Aorta (tissue), 5 donors: ENCODE measurements at places on chromosomes 6 and 20. TPM values are rescaled to one million over a fixed set of nuclear protein-coding genes. Genes with fewer than 3 reads are reported as not detected.

GNMT gene
- total RNA-seq = 1.2 TPM

GRCh38 chr6:55918639-55919038, 43.2 kb upstream of the BMP5 start:
- H3K27me3 ChIP-seq = no peaks in the 10 kb centered on the region
- no peak for DNase-seq
- H3K36me3 ChIP-seq = no peaks in the 10 kb centered on the region
- H3K4me1 ChIP-seq = no peaks in the 10 kb centered on the region

DNA sequence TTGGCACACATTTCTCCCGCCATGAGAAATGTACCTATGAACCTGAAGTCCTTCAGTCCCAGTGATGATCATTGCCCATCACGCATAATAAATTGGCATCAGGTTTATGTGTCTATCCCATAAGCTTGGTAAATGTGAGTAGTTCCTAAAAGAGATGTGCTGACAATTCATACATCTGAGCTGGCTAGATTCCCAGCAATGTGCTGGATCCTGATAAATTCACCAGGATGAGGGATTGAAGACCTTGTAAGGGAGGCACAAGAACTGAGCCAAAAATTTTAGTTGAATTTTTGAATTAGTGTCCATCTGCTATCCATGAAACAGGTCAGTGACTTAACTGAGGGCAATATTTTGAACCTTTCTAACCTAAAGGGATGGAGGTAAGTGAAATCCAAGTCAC, 267.9 kb upstream of the CITED2 start:
- no peaks in the 10 kb centered on the region for H3K36me3 ChIP-seq
- H3K27me3 ChIP-seq = no peaks in the 10 kb centered on the region
- H3K4me1 ChIP-seq = no peaks in the 10 kb centered on the region
- no peak for DNase-seq
- H3K4me3 ChIP-seq = no peak overlapping the region

DNA sequence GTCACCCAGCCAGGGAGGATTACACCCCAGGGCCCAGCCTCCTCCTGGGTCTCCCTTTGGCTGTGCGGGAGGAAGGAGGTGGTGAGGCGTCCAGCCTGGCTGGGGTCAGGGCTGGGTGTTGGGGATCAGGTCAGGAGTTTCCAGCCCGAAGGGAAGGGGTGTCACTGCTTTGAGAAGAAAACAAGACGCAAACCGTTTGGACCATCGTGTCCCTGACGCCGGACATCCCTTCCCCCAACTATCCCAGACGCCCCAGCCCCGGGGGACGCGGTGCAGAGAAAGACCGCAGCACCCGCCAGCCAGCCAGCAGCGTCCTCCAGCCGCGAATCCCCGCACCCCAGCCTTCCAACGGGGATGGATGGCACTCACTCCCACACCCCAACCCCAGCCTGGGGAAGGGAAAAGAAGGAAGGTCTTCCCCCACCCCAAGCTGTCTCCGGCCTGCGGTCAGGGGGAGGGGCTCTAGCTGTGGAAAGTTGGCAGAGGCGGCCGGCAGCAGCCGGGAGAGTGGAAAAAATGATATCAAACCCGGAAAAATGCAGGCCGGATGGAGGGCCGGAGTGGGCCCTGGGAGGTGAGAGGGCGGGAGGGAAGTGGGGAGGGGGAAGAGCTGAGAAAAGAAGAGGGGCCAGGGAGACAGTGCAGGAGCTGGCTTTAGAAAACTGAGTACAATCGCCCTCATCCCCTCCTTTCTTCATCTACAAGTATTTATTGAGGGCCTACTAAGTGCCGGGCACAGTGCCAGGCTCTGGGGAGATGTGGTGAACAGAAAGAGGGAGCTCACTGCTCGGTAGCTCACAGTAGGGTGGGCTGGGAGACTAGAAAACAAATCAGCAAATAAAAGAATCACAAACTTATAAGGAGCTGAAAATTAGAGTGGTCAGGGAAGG, 10.6 kb downstream of the REM1 start:
- no peaks in the 10 kb centered on the region for H3K4me1 ChIP-seq
- peak; percentile 92 for DNase-seq
- peak overlapping the region; percentile 53 for H3K27ac ChIP-seq
- H3K27me3 ChIP-seq = no peaks in the 10 kb centered on the region
- H3K36me3 ChIP-seq = no peaks in the 10 kb centered on the region
- H3K4me3 ChIP-seq = no peak overlapping the region

RSPH4A gene
- total RNA-seq = 0.68 TPM

GRCh38 chr6:149140910-149141290, 176.6 kb upstream of the TAB2 start:
- no peaks in the 10 kb centered on the region for H3K36me3 ChIP-seq
- DNase-seq = no peak
- H3K27ac ChIP-seq = no peak overlapping the region
- no peak overlapping the region for H3K4me3 ChIP-seq
- no peaks in the 10 kb centered on the region for H3K4me1 ChIP-seq

GRCh38 chr6:4020822-4021132, 58.2 kb downstream of the FAM217A start:
- no peaks in the 10 kb centered on the region for H3K36me3 ChIP-seq
- H3K27me3 ChIP-seq = no peaks in the 10 kb centered on the region
- peak overlapping the region; percentile 60 for H3K4me3 ChIP-seq
- DNase-seq = no peak

DNA sequence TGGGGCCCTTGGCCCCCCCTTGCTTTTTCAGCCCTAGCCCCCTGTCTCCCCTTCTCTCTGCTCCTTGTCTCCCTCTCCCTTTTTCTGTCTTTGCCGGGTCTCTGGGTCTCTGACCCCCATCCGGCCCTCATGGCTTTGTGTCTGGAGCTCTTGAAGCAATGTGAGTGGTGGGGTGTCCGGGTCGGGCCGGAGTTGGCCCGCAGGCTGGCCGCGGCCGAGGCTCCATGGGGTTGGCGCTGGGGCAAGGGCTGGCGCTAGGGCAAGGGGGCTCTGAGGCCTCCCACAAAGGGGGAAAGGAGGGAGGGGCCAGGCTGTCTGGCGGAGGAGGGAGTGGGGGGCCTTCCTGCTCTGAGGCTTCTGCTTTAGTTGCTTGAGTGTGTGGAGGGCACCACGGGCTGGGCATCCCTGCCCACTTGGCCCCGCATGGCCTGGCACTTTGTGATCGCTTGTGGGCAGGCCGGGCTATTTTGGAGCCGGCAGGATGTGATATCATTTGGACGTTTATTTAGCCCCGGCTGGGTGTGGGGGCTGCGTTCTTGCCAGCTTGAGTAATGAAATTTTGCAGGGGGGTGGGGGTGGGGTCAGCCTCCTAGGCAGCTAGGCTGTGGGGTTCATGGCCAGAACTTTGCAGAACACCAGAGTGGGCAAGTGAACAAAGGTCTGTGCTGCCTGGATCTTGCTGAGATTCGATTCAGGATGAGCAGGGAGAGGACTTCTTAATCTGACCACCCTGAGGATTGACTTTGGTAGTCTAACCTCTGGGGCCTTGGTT, 78.7 kb upstream of the MYL9 start:
- H3K4me1 ChIP-seq = no peaks in the 10 kb centered on the region
- no peaks in the 10 kb centered on the region for H3K36me3 ChIP-seq
- peak; percentile 88 for DNase-seq

CTCFL gene
- total RNA-seq = not detected

GRCh38 chr20:56628015-56628872, 862 bp upstream of the TFAP2C start:
- no peak overlapping the region for H3K4me3 ChIP-seq
- DNase-seq = no peak
- no peaks in the 10 kb centered on the region for H3K4me1 ChIP-seq
- no peak overlapping the region for H3K27ac ChIP-seq

- H3K4me3 ChIP-seq = no peak overlapping the region
- no peaks in the 10 kb centered on the region for H3K36me3 ChIP-seq
- H3K4me1 ChIP-seq = no peaks in the 10 kb centered on the region
- H3K27ac ChIP-seq = no peak overlapping the region
- no peak for DNase-seq
Measured at GRCh38 chr20:16385462-16385861, 187.8 kb downstream of the KIF16B start.

C6orf15 gene
- not detected for total RNA-seq

DNA sequence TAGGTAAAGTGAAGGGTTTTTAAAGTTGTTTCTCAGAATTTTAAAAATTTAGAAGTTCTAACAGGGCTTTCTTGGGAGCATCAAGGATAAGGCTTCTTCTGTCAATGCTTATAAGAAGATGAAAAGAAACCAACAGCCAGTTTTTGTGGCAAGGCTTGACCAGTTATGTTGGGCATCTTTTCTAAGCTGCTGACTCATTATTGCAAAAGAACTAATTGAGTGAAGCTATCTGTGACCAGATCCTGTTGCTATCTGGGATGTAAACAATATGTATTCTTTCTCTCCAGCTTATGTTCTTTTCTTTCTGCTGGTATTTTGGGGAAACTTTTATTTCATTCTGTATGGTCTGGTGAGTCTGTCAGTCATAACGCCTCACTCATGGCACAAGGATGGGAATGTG, 643.8 kb downstream of the HDGFL1 start:
- no peak overlapping the region for H3K4me3 ChIP-seq
- H3K27me3 ChIP-seq = no peaks in the 10 kb centered on the region
- no peak overlapping the region for H3K27ac ChIP-seq
- H3K4me1 ChIP-seq = no peaks in the 10 kb centered on the region
- DNase-seq = no peak
- no peaks in the 10 kb centered on the region for H3K36me3 ChIP-seq

DNA sequence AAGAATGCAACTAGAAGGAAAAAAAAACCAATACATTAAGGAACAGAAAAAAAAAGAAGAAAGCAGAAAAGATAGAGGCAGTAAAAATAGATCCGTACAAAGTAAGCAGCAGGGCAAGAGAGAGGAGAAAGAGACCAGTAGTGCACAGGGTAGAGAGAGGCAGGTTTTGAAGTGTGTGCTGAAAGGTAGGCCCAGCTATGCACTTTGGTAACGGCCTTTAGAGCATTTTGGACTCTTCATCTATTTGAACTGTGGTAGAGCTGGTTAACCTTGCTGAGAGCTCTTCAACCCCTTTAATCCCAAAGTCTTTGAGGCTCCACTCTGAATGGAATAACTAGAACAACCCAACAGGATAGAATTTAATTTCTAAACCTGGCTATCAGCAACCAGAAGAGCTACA, 45.2 kb downstream of the ADGRB3 start:
- no peaks in the 10 kb centered on the region for H3K27me3 ChIP-seq
- H3K27ac ChIP-seq = no peak overlapping the region

DNA sequence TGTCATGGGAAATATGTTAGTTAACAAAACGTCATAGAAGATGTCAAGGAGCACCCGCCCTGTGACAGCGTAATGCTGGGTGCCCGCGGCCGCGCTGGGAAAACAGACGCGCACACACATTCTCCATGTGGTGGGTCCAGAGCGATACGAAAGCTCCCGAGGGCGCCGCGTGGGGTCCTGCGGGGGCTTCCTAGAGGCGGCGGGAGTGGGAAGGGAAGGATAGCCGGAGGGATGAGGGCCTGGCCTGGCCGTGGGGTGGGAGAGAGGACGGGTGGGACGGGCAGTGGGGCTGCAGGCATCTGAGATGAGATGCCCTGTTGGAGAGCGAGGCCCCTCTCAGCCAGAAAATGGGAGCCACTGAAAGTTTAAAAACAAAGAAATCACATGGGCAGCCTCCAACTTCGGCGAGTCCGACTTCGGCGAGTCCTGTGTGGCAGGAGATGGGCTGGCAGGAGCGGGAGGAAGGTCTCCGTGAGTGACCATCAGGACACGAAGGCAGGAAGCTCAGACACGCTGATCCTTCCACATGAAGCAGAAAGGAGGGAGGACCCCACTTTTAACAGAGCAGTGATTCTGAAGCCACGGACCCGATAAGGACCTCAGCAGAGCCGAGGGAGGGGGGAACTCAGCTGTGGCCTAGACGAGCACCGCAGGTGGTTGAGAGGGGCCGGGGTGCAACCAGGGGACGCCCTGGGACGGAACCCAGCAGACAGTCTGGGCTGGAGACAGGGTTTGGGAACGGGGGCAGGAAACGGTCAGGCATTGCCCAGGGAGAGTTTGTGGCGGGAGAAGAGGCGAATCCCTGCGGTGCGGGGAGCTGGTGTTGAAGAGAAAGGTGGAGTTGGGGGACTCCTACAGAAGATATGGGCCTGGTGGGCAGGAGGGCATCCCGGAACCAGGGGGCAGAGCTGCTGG, 114.1 kb upstream of the FRMD1 start:
- H3K27ac ChIP-seq = no peak overlapping the region
- H3K4me3 ChIP-seq = no peak overlapping the region
- no peaks in the 10 kb centered on the region for H3K27me3 ChIP-seq

DNA sequence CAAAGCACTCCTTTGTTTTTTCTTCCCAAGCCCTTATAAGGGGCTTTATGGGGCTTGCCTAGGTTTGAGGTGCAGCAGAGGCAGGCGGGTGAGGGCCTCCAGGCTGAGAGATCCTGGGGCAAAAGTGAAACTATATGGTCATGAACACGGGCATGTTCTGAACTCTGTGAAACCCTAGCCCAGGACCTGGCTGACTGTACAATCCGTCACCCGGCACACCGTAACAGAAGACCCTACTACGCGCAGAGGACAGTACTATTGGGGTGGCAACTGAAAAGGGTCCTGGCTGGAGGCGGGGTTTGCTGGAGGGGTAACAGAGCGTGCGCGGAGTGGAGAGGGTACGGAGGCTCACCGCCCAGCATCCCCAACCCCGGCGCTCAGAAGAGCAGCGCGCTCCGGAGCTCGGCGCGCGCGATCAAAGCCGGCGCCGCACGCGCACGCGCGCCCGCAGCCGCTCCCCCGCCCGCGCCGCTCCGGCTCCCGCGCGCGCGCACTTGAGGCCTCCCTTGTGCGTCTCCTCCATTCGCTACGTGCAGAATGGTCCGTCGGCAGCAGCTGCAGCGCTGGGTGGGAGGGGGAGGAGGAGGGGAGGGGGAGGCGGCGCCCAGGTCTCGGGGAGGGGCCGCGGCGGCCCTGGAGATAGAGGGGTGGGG, 54.2 kb downstream of the MRPL14 start:
- H3K36me3 ChIP-seq = no peaks in the 10 kb centered on the region
- DNase-seq = peak; percentile 92
- peak overlapping the region; percentile 43 for H3K4me3 ChIP-seq
- no peaks in the 10 kb centered on the region for H3K4me1 ChIP-seq
- H3K27ac ChIP-seq = no peak overlapping the region

DNA sequence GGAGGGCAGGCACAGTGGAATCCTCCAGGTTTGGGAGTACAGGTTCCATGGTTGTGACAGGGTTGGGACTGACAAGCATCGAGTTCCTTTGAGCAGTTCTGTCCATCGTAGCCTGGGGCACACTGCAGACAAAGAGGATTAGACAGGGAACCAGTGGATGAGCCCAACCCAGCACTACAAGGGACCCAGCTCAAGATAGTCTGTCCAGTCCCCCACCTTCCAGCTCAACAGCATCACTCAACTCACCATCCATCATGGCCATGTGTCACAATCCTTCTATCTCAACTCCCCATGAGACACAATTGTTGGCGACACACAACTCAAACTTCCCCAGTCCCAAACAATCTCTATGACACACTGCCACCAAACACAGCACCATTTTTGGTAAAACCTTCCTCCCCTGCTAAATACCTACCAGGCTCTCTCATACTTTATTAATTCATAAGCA, 11.8 kb upstream of the GPSM3 start:
- no peaks in the 10 kb centered on the region for H3K36me3 ChIP-seq
- no peak overlapping the region for H3K4me3 ChIP-seq
- no peak overlapping the region for H3K27ac ChIP-seq
- DNase-seq = no peak

PEX3 gene
- total RNA-seq = 26.1 TPM
